ENCODE measurements at places on chromosomes 6 and 20. TPM values are rescaled to one million over a fixed set of nuclear protein-coding genes. Genes with fewer than 3 reads are reported as not detected.

Gene C6orf15
- polyA plus RNA-seq, result not detected

Gene LPA
- polyA plus RNA-seq, result not detected

Gene COL9A1
- 0.16 TPM for polyA plus RNA-seq

Gene PYGB
- 83.1 TPM for polyA plus RNA-seq

DNA sequence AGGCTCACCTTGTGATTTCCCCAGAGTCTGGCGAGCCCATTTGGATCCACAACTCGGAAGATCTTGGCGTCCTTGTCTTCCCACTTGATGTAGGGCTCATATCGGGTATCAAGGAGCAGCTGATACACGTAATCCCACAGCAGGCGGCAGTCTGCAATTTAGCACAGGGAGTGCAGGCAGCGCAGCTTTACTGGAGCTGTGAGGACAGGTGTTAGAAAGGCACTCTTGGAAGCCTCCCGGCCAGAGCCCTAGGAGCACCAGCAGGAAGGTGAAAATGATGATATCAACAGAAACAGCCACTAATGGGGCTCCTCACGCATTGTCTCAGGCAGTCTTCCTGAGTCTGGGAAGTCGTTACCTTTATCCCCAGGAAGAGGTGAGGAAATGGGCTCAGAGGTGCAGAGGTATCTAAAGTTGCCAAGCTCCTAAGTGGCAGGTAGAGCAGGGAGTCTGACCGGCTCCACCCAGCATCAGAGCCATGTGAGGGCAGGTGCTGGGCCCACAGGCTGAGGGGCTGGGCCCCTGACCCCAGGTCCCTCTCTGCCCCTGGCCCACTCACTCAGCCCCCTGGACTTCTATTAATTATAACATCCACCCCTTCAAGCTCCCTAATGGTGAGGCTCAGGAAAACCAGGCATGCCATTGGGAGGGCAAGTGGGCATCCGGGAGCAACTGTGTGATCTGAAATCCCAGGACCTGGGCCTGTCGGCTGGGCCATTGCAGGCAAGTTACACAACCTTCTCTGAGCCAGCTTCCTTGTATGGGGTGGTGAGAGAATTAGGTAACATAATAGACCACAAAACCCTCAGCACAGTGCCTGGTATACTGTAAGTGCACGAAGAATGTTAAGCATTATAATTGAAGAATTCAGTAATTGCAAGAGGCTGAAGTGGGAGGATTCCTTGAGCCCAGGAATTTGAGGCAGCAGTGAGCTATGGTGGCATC, 18.3 kb downstream of the ETV7 start:
- no peak for DNase-seq

DNA sequence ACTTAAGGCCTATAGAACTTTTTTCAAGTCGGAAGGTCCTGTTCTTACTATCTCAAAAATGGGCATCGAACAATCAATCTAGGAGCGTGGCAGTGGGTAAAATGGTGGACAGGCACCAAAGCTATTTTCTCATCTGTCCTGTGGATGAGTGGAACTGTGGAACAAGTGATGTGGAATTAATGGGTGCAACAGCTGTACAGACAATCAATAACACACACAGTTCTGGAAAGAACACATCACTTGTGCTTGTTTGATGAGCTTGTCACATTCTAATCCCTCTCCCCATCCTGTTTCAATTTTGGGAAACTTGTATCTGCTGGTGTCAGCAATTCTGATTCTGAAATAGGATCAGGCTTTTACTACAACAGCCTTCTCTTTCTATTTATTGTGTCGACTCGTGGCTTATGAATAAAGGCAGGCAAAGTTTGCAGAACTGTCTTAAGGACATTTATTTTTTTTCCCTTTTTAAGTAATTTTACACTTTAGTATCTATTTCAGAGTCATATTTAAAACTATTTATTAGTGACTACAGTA, 11.5 kb downstream of the RBM24 start:
- DNase-seq, result no peak
